ENCODE measurements at places on chromosomes 6 and 20.

DNA sequence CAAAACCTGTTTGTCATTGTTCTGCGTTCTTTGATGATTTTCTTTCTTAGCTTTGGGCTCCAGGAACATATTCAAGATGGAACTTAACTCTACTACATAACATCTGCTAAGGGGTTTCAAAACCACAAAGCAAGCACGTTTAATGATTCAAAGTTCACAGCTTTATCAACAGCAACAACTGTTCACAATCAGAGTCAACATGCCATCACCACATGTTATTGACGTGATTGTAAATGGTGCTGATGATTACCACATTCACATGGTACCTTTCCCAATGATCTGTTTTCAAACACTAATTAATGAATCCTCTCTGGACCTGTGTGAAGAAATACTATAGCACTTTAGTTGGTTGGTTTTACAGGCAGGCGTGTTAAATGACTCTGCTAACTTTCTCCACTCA is 180.6 kb upstream of the CEP162 start:
- DNase-seq: no peak

- DNase-seq: no peak
These were observed 19.0 kb upstream of the BLOC1S5 start for GRCh38 chr6:8082954-8083858.

GRCh38 chr6:107244742-107245480 is 129.6 kb upstream of the BEND3 start:
- DNase-seq: no peak

DNA sequence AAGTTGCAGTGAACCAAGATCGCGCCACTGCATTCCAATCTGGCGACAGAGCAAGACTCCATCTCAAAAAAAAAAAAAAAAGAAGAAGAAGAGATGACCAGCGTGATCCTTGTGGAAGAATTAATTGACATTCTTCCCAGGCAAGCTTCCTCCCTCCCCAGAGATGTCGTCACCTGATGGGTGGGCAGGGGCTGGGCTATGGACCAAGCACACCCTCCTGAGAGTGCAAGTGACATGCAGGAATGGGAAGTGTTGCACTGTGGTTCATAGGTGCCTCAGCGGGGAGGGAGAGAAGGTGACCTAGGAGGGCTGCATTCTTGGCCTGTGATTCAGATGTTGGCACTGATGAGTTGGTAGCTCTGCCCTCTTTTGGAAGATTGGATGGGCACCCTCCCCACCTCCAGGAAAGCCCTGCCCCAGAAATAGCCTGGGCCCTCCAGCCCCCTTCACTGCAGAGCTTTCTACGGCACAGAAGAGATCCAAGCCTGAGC is 37.8 kb downstream of the TAF8 start:
- peak; percentile 72 for DNase-seq

DNA sequence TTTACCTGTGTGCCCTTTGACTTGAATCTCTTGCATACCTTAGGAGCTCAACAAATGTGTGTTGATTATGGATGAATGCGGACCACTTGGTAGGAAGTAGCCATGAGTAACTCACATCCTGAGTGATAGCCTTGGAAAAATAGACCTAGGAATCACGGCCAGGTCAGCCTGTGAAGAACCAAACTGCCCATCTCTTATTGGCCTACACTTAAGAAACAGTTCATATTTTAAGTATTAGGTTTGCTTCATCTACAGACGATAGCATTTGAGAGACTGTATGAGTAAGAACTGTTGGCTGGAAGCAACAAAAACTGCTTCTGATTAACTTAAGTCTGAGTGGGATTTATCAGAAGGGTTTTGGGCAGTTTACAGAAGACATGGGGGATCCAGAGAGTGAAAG is 320.1 kb upstream of the PRND start:
- DNase-seq: no peak

GRCh38 chr6:168995526-168996355 is 257.9 kb downstream of the THBS2 start:
- no peak for DNase-seq

DNA sequence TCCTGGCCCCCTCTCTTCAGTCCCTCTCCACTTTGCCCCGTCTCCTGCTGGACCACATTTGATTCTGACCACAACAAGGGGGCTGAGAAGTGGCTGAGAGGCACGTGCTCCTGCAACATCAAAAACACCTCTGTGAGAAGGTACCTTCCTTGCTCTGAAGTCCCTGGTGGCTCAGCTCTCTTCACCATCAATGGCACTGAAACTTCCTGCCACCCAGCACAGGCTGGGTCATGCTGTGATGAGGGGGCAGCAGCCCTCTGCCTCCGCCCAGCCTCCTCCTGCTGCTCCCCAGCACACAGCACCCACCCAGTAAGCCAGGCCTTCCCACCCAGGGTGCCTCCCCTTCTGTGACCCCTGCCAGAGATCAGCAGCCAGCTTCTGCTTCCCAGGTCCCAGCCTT is 10.3 kb downstream of the ZMYND8 start:
- DNase-seq: no peak

GRCh38 chr6:108795814-108796213 is 52.4 kb upstream of the ARMC2 start:
- no peak for DNase-seq

DNA sequence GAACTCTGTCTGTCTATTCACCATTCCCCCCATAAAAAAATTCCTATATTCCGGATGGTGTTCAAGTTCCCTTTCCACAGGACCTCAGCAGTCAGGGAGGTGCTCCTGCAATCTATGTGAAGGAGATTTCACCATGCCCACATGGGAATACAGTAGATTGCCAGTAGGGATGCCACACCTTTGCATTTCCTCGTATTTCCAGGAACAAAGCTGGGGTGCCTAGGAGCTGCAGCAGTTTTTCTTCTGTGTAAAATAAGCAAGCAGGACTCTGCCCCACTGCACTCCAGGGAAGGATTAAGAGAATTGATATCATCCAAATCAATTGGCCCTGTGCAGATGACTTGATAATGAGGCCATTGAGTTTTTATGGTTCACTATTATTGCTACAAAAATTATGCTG is 7.4 kb upstream of the KIF16B start:
- no peak for DNase-seq

DNA sequence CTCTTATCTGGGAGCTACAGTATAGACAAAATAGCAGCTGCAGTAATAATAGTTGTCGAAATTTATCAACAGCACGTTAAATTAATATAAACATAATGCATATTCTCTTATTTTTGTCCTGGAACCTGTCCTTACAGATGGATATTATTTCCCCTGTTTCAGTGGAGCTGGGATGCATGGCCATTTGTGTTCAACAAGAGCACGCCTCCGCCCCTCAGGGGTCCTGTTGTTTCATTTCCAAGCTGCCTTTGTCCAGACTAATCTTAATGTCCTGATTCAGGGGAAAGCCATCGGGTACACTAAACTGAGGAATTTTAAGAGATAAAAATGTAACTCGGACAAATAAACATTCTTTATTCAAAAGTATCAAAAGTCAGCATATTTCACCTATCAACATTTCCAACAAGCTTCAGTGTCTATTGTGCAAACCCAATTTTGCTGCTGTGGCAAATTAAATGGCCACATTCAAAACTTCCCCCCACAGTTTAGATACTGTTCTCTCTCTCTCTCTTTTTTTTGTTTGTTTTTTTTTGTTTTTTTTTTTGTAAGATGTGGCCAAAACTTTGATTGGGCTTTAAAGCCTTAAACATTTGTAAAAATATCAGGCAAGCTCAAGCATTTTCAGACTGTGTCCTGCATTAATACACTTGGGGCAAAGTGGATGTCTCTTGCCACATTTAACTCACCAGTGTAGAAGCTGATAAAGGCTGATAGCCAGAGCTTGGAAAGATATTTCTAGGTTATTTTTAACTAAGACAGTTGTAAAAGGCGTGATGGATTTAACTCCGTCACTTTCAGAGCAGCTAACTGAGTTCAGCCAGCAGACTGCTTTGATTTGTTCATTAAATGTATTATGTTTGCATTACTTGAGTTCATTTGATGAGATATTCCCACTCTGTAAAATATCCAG is 112.5 kb upstream of the QKI start:
- DNase-seq: no peak

DNA sequence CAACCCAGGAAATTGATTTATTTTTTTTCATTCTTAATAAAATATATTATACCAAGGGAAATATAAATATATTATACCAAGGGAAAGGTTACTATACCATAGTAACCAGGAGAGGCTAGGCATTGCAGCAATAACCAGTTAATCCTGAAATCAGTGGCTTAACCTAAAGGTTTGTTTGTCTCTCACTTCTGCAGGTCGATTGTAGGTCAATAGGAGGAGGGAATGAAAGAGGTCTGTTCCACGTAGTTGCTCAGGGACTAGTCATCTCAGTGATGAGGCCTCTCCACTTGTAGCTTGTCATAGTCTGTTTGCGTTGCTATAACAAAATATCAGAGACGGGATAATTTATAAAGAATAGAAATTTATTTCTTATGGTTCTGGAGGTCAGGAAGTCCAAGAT is 168.0 kb downstream of the GJA1 start:
- no peak for DNase-seq

GRCh38 chr6:165702669-165703068 is 39.6 kb upstream of the PDE10A start:
- DNase-seq: no peak
